Epithelial cell of umbilical artery (primary cell): ENCODE measurements at places on chromosomes 7 and 10. TPM values are rescaled to one million over a fixed set of nuclear protein-coding genes. Genes with fewer than 3 reads are reported as not detected.

TRIM50 gene
- not detected in 2 replicates for total RNA-seq

SFRP5 gene
- total RNA-seq, result not detected in 2 replicates

MYPN gene
- total RNA-seq, result not detected in 2 replicates

SNCG gene
- total RNA-seq, result 45.8 and 76.9 TPM in 2 replicates

LIPJ gene
- not detected in 2 replicates for total RNA-seq

SEMA4G gene
- 0.30 and 0.65 TPM in 2 replicates for total RNA-seq

AKR1B15 gene
- not detected in 2 replicates for total RNA-seq

FAM25A gene
- not detected in 2 replicates for total RNA-seq

GRID1 gene
- total RNA-seq, result not detected in 2 replicates

VIM gene
- total RNA-seq, result 4,629 and 5,225 TPM in 2 replicates

AGMO gene
- 1.3 and 8.2 TPM in 2 replicates for total RNA-seq

ZNF239 gene
- 0.65 and 0.91 TPM in 2 replicates for total RNA-seq

NACAD gene
- total RNA-seq, result under 0.01 and 0.32 TPM in 2 replicates

PDE6C gene
- total RNA-seq, result not detected in 2 replicates

ABCA13 gene
- under 0.01 TPM in 2 replicates for total RNA-seq

UFSP1 gene
- 2.9 and 5.2 TPM in 2 replicates for total RNA-seq

BTBD16 gene
- total RNA-seq, result not detected in 2 replicates

MMP21 gene
- total RNA-seq, result under 0.01 TPM in 1 of 2 replicates, not detected in the other

NEUROG3 gene
- total RNA-seq, result not detected in 2 replicates

LLCFC1 gene
- not detected in 2 replicates for total RNA-seq

GARIN1A gene
- 0.32 and 0.46 TPM in 2 replicates for total RNA-seq

NME8 gene
- total RNA-seq, result not detected in 2 replicates

RARRES2 gene
- total RNA-seq, result not detected in 2 replicates

PCLO gene
- total RNA-seq, result under 0.01 TPM in 2 replicates

SPDYE2B gene
- not detected in 2 replicates for total RNA-seq

PTCD1 gene
- 4.5 and 5.5 TPM in 2 replicates for total RNA-seq
